ENCODE measurements at places on chromosomes 1 and 21. TPM values are rescaled to one million over a fixed set of nuclear protein-coding genes. Genes with fewer than 3 reads are reported as not detected.
A peak's percentile ranks its signal among the peaks of the same experiment; 100 is the strongest.

TRIM67 gene
- total RNA-seq = not detected

EVI5 gene
- 43.7 TPM for total RNA-seq

- no peak for DNase-seq
Measured at GRCh38 chr1:55775007-55775406, 559.8 kb upstream of the USP24 start.

RXFP4 gene
- not detected for total RNA-seq

GRCh38 chr1:115828101-115829022 is 12.6 kb downstream of the NHLH2 start:
- peak; percentile 71 for DNase-seq

GABRD gene
- 2.9 TPM for total RNA-seq

LINGO4 gene
- total RNA-seq = 0.29 TPM

FCGR3A gene
- total RNA-seq = 112 TPM

- peak; percentile 73 for DNase-seq
Measured at GRCh38 chr21:39386194-39386593, 37.3 kb upstream of the HMGN1 start.

GRCh38 chr1:203351037-203351625 is at the start of gene FMOD:
Gene FMOD (minus strand): TSS chr1:203351122. CDS start chr1:203348270, 2,852 bp downstream.
- no peak for DNase-seq

- no peak for DNase-seq
Measured at GRCh38 chr21:35579520-35580293, 480.6 kb downstream of the SETD4 start.

ERICH3 gene
- total RNA-seq = not detected

DNA sequence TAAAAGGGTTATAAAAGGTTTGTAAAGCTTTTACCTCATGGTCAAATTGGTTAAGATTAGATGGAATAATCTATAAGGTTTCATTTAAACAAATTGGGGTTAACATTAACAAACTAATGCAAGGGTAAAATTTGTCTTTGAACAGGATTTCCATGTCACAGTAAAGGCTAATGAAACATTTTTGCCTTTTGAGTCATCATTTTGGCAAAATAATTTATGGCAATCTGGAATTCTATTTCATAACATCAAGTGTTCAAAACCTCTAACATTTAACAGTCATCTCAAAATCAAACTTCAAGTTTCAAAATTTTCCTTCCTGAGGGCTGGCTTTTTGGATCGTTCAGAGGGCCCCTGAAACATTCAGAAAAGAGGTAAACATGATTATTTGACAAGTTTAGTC is 6.6 kb upstream of the CD46 start:
- DNase-seq = no peak

GRCh38 chr1:211577819-211578639 is 932 bp downstream of the SLC30A1 start:
- peak; percentile 91 for DNase-seq

- peak; percentile 63 for DNase-seq
Measured at GRCh38 chr1:159197561-159198557, 6.8 kb upstream of the ACKR1 start.

INTS3 gene
- total RNA-seq = 72.3 TPM

OR2T33 gene
- total RNA-seq = not detected

S100A1 gene
- total RNA-seq = not detected

ADORA1 gene
- 4.1 TPM for total RNA-seq

- DNase-seq = no peak
Measured at GRCh38 chr1:153032677-153033308, 1.8 kb downstream of the SPRR1B start.

KIF2C gene
- total RNA-seq = 0.93 TPM

GJA8 gene
- total RNA-seq = not detected

RNF186 gene
- total RNA-seq = not detected

- no peak for DNase-seq
Measured at GRCh38 chr1:95041491-95042165, 31.1 kb downstream of the ALG14 start.

DNA sequence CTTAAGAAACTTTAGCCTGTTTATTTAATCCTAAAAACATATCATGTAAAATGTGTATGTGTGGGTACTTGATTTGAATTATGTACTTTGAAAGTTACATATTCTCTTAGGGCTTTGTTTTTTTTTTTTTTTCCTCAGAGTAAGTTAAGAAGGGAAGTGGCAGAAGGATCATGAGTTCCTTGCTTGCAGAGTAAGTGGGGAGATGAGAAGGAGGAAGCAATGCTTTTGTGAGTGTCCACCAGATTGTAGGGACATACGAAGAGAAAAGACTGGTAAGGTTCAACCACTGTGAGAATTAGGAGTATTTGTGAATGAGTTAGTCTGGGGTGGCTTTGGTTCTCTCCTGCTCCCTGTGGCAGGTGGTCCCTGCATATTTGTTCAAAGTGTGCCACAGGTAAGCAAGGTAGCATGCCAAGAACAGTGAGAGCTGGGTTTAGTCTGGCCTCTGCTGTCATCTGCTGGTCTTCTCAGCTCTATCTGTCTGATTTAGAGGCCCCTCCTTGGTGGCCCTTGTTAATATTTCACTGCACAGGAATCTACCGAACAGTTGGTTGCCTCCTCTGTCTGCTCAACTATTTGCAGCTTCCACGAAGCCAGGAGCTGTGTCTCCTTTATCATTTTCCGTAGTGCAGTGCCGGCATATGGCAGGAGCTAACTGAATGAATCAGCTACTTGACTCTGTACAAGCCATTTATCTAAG is 9.5 kb downstream of the DNM3 start:
- DNase-seq = no peak

DNA sequence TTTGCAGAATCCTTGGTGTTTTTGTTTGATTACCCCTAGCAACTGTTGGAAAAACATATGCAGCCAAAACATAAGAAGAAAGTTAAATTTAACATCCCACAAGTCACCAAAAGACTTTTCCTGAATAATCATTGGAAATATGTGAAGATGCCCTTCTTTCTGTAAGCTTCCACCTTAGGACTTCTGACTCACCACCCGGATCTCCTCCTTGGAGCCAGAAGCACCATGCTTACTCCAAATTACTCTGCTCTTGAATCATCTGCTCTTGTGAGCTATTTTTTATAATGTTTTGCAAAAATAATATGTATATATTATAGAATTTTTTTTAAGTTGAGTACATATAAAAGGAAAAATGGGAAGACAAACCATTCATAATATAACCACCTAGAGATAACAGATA is 391.7 kb downstream of the KCTD3 start:
- DNase-seq = no peak

GRCh38 chr1:167871331-167871730 is 42.6 kb downstream of the ADCY10 start:
- no peak for DNase-seq

MPL gene
- 0.61 TPM for total RNA-seq

DNA sequence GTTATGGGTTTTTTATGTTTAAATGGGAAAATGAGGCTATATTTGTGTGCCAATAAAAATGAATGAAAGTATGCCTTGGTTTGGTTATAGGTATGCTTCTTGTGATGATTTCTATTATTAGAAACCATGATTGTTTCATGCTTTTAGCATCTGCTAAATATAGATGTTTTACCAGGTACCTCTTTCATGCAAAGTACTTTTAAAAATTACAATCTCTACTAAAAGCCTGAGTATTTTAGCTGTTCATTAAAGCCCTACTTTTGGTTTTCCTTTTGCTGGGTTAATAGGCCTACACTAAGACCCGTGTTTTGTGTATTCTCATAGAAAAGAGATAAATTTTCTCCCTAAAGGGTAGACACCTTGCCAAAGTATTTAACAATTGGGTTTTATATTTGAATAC is 32.0 kb downstream of the MTF2 start:
- DNase-seq = no peak

DNA sequence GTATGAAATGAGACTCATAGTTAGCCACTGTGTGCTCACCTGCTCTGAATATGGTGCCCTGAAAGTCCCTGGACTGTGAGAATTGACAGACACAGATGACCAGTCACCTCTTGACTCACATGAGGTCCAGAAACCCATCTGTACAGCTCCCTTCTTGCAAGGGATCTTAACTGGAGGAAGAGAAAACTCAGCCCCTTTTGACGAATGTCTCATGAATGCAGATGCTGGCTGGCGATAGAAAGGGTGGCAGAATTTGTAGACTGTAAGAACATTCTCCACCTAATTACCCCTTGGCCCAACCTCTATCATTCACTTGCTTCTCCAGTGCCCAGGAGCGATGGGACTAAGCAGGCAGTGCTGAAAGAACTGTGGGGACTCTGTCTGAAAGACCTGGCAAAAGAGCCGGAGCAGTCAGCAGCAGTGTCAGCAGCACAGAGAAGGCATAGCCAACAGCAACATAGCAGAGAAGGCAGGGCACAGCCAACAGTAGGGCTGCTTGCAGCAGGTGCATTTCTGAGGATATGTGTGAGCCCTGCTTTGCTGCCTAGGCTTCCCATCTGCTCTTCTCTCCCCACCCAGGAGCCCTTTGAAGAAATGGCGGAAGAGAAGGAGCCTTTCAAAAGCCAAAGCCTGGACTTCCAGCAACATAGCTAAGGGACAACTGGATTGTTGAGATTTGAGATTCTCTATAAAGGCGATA is 25.8 kb upstream of the IFNGR2 start:
- DNase-seq = peak; percentile 30

Data from upper lobe of right lung (tissue), 1 donor.